CD4-positive, alpha-beta T cell treated with Interleukin-6 for 4 hours (primary cell): ENCODE measurements at places on chromosomes 12 and 14.
A peak's percentile ranks its signal among the peaks of the same experiment; 100 is the strongest.

DNA sequence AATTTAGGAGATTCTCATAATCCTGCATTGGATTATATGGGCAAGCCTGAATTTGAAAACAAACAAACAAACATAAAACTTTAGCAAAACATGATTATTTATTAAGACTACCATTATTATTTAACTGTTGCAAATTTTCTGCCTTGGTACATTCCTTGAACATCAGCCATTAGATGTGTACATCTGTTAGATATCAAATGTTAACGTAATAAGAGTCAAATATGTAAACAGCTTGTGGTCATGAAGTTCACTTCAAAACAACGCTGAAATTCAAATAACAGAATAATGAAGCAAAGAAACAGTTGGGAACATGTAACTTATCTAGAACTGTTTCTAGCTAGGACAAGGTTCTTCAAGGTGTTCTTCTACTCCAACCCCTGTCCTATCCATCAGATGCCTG lies 14.3 kb upstream of the TMX1 start:
- DNase-seq, result no peak

DNA sequence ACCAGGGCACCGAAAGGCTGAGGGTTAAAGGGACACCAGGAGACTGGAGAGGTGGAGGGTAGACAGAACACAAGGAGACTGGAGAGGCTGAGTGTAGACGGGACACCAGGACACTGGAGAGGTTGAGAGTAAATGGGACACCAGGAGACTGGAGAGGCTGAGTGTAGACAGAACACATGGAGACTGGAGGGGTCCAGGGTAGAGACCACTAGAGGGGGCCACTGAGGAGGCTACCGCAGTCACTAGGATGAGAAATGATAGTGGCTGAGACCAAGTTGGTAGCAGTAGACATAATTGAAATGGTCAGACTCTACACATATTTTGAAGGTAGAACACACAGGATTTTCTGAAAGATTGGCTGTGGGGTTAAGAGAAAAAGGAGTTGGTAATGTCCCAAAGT lies 68.2 kb downstream of the PAH start:
- DNase-seq, result no peak

GRCh38 chr12:101172316-101172715 lies 37.7 kb downstream of the SLC5A8 start:
- DNase-seq, result no peak

- DNase-seq, result no peak
These were observed 5.5 kb upstream of the SELPLG start for GRCh38 chr12:108638997-108639822.

DNA sequence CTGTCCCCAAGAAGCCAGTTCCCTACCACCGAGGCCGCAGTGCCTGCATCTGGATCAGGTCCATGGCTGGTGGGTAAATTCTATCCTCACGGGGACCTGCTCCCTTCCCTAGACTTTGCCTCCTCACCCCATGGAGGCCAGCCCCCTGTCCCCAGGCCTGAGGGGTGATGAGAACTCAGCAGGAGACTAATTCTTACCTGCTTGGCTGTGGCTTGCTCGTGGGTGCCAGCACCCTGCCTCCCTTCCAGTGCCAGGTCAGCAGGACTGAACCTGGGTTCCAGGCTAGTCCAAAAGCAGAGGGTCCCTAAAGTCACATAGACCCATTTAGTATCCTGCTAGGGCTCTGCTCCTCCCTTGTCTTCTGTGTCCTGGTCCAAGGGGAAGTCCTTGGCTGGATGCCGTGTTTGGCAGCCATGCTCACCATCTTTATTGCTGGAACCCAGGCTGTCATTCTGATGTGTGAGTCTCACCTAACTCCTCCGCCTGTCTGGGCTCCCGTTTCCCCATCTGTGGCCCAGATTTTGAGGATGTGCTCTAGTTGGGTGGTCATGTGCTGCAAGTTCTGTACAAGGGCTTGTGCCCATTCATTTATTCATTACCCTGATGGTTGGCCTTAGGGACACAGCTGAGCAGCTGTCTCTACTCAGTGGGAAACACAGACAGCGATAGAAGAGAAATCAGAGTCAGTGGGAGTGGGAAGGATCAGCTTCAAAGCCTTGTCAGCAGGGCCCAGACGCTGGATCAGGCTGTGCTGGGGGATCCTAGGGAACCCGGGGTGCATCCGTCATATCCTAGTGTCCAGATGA lies 949 bp downstream of the PLBD2 start:
- DNase-seq, result peak; percentile 15

DNA sequence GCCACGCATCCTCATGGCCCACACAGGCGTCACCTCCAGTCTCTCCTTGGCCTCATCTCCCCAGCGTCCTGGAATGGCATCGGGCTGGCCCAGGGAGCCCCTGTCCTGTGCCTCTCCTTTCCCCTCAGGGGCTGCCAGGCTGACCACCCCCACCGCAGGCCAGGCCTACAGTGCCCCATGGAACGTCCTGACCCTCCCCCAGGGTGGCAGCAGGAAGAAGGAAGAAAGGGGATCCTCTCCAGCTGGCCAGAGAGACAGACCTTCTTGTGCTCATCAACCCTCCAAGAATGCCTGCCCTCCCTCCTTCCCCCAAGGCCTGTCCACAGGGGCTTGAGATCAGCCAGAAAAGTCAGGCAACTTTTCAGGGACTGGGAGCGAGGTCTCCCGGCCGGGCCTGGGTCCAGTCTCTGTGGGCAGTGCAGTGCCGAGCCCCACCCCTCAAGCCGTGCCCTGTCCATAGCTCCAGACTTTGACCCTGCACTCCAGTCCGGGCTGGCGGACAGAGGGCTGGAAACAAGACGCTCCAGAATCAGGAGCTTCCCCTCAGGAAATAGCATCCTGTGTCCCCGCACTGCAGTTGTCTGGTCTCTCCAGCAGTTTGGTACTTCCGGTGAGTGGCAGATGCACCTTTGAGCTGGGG lies at the start of gene DAO:
TSS of gene DAO (plus strand) at position 478 of the 640 bp plus-strand sequence. CDS start 4,915 bp downstream, outside the sequence.
- no peak for DNase-seq
